ENCODE measurements at places on chromosomes 3 and 15.

- no peak for DNase-seq
Observed at GRCh38 chr3:66393333-66394005, 107.4 kb downstream of the LRIG1 start.

DNA sequence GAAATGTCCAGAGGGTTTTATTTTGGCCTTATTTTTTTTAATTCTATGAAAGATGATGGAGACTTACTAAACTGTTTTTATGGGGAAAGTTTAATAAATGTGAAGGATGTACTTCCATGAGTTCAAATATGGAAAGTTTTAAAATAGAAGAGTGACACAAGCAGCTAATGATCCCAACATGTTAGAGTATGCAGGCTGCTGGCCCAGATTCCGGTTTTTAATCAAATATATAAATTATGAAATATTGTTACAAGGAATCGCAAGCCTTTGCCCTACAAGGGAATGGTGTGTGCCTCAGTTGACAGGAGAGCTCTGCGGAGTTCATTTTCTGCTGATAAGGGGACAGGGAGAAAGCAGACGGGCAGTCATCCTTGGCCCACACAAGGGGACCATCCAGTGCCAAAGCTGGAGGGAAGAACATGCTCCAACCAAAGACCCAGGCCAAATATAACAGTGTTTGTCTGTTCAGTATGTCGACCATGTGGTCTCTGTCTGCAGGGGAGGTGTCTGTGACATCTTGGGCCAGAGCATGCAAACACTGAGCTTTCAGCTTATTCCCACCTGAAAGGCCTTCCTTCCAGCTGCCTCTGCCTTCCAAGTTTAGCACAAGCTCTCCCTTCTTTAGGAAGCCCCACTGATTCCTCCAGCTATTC lies 69.8 kb downstream of the SSUH2 start:
- no peak for DNase-seq

DNA sequence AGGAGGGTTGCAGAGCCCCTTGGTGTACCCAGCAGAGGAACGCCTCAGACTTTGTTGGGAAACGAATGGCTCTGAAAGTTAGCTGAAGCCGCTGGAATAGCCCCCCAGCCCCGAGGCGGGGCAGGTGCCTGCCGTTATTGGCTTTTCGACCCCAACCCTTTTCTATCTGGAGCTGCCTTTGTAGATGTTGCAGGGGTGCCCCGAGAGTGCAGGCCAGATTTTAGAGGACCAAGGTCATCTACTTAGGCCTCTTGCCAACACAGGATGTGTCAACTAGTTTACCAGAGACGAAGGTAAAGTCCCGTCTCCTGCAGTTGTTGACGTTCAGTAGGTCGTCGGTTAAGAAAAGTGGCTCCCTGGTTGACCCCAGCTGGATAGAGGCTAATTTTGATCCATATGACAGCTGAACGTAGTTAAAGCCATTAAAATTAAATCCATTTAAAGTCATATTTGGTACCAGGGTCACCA lies 579 bp upstream of the UBE3A start:
- no peak for DNase-seq

DNA sequence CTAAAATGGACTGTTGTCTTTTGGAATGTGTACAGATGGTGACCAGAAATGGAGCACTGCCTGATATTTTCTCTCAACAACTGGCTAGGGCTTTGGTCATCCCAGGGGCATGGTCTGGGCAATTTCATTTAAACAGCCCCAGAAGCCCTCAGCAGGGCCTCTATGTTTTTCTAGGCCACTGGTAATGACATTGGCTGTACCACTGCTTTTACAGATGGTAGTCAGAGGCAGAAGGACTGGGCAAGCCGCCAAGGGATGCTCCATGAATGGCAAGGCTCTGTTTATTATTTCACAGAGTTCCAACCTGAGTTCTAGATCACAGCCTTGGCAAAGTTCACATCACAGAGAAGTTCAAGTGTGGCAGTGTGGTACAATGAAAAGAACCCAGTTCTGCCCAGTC lies 37.0 kb upstream of the LMCD1 start:
- DNase-seq, result no peak

DNA sequence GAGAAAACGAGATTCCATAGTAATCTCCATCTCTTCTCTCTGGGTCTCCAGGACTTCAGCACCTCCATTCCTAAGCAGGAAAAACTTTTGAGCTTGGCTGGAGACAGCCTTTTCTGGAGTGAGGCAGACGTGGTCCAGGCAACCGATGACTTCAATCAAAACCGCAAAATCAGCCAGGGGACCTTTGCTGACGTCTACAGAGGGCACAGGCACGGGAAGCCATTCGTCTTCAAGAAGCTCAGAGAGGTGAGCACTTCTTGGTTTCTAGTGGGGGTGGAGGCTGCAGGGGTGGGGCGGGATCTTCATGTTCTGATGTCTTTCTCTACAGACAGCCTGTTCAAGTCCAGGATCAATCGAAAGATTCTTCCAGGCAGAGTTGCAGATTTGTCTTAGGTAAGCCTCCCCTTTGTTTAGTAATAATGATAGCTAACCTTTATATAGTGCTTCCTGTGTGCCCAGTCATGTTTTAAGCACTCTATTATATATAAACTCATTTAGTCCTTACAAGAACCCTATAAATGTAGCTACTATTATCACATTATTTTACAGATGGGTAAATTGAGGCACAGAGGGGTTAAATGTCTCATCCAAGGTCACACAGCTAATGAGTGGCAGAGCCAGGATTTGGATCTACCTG lies 35.0 kb upstream of the TATDN2 start:
- DNase-seq, result no peak

DNA sequence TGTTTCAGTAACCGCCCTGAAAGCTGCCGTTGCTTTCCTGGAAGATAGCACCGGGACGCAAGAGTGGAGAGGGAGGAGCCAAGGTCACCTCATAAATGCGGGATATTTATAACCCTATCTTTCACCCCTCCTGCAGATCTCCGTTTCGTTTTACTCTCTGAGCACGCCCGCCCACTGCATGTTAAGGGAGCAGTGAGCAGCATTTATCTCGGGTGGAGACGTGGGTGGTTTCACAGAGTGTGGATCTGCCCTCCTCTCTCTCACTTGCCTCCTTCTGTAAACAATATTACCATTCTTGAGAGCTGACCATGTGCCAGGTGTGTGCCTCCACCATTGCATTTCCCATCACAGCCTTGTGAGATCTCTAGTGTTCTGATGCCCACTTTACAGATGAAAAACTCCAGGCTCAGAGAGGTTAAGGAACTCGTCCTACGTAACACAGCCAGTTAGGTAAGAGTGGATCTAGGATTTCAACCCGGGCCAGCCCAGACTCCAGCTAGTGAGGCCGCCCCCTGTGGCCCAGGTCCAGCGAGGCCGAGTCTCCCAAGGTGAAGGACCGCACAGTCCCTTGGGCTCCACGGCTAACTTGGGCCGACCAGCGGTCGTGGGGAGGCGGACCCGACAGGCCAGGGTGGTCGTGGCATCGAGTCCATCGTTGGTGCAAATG lies 16.9 kb upstream of the SEMA4B start:
- peak; percentile 51 for DNase-seq

- peak; percentile 61 for DNase-seq
Observed at GRCh38 chr3:152444029-152444641, 175.4 kb downstream of the MBNL1 start.

DNA sequence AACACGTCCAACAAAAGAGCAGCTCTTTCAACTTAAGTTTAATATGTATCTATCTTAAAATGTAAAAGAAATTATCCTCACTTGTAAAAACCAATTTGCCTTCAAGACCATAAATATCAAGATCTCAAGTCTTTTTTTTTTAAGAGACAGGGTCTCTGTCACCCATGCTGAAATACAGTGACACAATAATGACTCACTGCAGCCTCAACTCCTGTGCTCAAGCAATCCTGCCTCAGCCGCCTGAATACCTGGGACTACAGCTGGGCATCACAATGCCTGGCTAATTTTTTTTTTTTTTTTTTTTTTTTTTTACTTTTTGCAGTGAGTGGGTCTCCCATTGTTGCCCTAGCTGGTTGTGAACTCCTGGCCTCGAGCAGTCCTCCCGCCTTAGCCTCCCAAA lies 26.0 kb downstream of the ACAP2 start:
- DNase-seq, result no peak

DNA sequence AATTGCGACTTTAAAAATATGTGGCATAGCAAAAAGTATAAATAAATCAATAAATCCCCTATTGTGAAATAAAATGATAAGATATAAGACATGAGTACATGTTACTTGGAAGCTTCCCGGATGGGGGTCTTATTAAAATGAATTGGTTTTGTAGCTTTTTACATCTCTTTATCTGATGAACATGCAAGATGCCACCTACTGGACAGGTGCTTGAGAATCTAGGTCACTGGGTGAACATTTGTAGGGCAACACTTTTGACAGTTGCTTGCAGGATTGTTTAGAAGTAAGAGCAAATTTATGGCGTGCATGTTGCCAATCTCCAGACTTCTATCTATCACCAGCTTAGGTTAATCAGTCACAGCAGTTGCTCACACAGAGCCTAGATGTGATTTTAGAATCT lies 362.7 kb upstream of the SUCLG2 start:
- no peak for DNase-seq

GRCh38 chr3:64083575-64083974 lies 60.3 kb upstream of the PSMD6 start:
- no peak for DNase-seq

DNA sequence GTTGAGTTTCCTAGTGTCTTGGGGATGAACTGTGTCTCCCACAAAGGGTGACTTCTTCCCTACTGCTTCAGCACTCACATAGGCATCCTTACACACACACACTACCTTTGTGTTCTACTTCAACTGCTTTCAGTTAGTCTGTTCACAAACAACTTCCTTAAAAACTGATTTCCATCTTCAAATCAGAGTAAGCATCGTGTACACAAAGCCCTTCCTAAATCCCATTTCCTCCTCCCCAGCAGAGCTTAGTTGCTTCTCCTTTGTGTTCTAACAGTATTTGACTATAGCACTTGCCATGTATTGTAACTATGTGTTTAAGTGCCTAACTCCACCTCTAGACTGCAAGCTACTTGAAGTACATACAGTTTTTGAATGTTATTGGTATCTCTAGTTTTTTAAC lies 71.7 kb downstream of the TNIK start:
- DNase-seq, result no peak

- DNase-seq, result no peak
Observed at GRCh38 chr3:67474311-67474710, 180.1 kb downstream of the SUCLG2 start.

GRCh38 chr3:19348941-19349564 lies 200.7 kb downstream of the KCNH8 start:
- DNase-seq, result peak; percentile 9

DNA sequence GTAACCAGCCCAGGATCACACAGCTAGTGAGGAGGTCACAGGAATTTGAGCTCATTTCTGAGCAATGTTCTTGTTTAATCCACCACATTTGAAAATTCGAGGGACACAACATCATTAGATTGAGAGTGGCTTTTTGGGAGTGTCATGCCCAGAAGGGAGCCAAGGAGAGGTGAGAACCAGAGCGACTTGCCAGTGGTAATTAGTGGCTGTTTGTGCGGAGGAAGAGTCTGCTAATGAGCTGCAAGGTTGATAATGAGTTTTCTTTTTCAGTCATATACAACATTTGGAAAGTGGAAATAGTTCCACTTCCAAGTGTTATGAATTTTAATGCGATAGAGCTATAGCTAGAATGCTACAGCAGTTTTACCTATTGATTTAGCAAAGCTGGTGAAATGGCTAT lies 19.7 kb downstream of the GABRA5 start:
- DNase-seq, result no peak

DNA sequence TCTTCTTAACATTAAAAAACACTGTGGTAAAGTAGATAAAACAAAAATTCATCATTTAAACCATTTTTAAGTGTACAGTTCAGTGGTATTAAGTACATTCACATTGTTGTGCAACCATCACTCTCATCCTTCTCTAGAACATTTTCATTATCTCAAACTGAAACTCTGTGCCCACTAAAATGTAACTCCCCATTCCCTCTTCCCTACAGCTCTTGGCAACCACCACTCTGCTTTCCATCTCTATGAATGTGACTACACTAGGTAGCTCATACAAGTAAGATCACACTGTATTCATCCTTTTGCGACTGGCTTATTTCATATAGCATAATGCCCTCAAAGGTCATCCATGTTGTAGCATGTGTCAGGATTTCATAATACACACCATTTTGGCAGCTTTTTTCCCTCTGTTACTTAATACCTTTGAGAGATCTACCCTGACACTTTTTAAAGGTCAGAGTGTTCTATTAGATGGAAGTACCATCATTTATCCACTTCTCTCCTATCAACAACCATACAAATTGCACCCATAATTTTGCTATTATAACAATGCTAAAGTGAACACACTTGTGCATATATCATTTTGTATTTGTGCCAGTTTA lies 42.9 kb upstream of the FRMD4B start:
- DNase-seq, result no peak

GRCh38 chr15:78109156-78109555 lies 16.8 kb downstream of the SH2D7 start:
- DNase-seq, result no peak

DNA sequence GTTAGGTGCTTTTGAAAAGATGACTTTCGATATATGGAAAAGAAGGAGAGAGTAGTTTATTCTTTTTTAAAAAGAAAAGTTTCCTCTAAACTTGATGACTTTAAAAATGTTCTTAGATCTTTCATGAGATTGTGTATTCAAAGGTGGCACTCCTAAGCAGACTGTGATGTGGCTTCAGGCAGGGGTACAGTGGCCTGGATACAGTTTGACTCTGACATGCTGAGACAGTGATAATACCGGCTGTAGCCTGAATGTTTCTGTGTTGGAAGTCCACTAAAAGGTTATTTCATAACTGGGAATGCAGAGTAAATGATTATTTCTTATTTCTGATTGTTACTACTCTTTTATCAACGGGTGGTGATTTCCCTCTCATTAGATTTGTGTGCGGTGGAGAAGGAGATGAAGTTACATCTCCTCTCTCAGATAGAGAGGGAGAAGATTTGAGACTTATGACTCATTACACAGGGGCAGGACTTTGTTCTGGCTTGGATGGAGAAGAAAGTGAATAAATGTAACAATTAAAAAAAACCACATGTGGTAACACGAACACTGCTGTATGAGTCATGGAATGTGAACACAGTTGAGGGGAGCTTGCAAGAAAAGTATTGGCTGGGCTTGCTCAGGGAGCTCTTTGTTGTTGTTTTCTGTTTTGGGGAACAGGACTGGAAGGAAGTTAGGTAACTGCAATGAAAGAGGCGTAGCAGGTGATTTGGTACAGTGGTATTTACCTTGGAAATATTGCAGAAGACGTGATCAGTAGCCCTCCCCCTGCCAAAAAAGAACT lies 21.6 kb downstream of the SPTSSB start:
- DNase-seq, result no peak

DNA sequence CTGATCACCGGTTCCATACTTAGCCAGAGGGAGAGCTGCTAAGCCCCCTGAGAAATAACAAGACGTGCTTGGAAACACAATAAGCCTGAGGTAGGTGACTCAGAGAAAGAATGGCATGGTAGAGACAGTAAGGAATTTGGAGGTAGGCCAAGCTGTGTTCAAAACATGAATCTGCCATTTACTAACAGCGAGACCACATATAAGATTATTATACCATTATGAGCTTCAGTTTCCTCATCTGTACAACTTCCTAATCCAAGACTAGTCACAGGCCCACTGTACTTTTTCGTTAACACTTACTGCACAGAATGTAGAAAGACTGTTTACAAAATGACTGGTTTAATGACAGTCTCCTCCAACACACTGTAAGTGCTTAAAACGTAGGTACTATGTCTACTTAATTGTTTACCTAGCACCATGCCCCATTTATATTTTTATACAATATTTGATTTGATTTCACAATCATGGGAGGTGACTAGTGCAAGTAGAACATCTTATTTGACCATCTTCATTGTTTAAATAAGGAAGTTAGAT lies 25.7 kb downstream of the ATOSA start:
- no peak for DNase-seq

GRCh38 chr3:144128108-144128892 lies 156.7 kb downstream of the DIPK2A start:
- peak; percentile 31 for DNase-seq

GRCh38 chr3:138367326-138367850 lies 19.0 kb downstream of the MRAS start:
- DNase-seq, result no peak
